Large intestine (tissue), 12 donors: ENCODE measurements at places on chromosomes 11 and 22.

- DNase-seq, result no peak
Measured at GRCh38 chr22:44449061-44449682, 48.9 kb downstream of the RTL6 start.

DNA sequence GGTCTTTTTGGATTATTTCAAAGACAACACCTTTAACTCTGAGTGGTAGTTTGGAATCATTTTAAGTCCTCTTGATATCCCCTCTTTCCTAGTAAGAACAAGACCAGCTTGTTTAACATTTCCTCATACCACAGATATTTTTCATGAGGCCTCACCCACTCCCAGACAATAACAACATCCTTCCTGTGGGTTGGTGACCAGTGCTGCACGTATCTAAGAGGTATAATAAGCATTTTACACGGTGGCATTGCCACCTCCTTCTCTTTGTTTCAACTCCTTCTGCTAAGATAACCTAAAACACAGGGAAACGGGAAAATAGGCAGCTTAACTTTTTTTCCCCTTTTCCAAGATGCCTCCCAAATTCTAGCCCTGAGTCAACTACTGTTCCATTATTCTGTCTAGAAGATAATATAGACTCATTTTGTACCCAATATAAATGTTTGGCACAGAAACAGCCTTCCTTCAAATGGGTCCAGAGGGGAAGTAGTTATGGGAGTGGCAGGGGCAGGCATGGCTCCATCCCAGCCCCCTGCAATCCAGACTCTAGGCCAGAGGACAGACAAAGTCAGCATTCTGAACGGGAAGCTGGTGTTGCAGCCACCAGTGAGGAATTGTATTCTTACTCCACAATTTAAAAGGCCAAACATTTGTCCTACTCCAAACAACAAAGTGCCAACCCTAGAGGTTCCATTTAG lies 28.5 kb downstream of the MAML2 start:
- no peak for DNase-seq

DNA sequence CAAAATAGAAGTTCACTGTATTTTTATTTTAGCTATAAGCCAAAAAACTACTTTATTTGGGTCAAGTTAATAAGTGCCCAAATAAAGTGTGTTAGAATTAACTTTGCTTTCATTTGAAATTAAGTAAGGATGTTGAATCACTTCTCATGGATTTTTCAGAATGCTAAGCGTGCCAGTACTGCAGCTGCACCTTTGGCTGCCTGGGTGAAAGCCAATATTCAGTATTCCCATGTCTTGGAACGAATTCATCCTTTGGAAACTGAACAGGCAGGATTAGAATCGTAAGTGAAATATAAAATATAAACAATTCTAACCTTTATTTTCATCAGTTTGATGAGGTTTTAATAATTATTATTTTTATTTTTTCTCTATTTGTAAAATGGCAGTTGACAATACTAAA lies 113.6 kb downstream of the DYNC2H1 start:
- DNase-seq, result no peak

GRCh38 chr11:120129570-120129969 lies 8.3 kb downstream of the TRIM29 start:
- DNase-seq, result no peak

DNA sequence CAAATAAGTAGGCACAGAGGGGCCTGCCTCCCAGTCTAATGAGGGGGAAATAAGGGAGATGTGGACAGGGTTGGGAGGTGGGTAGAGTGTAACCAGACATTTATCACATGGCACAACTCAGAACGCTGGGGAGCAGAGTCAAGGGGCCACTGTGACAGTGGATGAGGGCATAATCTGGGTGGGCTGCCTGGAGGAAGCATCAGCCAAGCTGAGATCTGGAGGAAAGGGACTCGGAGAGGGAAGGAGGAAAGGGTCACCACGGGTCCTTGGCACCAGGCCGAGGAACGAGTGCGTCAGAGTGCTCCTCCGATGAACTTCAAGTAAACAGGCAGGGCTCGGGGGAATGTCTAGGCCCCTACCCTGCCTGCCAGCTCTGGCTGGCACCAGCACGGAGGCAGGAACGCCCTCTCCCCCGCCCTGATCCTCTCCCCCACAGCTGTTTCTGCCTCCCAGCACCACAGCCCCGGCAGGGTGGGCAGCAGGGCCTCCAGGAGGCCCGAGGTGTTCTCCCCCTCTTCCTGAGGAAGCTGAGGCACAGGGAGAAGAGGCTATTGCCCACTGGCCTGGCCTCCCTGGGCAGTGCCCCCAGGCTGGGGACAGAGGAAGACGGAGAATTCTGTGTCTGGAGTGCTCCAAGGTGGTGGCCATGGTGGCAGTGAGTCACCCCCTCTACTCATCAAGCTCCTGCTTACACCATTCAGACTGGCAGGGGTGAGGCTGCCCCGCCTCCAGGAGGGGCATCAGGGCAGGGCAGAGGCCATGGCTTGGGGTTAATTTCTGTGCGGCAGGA lies 4.2 kb downstream of the ALDH3B1 start:
- DNase-seq, result no peak

DNA sequence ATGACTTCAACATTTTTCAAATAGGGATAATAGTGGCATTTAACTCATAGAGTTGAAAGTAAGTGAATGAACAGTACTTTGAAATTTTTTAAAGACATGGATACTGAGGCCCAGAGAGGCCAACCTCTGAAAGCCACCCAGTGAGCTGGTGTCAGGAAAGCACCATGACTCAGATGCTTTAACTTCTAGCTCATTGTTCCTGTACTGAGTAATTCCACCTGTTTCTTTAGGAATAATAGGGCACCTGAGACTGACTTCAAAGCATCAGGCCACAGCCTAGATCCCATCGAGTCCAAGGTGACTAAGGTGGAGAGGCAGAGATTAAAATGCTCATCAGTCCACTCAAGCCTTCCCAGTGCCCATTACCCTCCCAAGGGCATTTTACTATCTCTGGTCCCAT lies 491.8 kb upstream of the TENM4 start:
- DNase-seq, result peak; percentile 56

DNA sequence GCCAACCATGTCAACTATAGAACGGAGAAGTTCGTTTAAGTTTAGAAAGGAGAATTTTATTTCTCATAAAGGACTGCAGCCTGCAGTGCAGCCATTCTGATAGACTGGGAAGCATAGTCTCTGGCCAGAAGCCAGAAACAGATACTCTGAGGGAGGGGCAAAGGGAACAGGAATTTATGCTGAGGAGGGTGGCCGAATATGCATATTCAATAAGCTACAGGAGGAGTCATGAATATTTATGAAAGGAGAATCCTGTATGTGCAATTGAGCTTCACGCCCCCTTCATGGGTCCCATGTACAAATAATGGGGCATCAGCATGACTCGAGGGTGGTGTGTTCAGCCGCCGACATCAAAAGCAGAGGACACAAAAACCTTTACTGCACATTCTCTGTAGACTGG lies 199.9 kb downstream of the CWF19L2 start:
- DNase-seq, result no peak

- DNase-seq, result no peak
Measured at GRCh38 chr22:17914474-17914873, 109.9 kb downstream of the MICAL3 start.

DNA sequence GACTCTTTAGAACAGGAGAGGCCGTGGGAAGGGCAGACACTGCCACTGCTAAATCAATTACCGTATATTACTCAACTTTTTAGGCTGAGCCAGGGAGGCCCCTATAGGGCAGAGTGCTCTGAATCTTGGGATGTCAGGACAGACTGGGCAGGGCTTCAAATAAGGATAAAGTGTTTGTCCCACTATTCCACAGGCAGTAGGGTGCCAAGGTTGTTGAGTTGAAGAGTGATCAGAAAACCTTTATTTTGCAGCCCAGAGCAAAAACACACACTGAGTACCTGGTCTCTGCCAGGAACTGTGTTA lies 1.6 kb upstream of the B4GAT1 start:
- DNase-seq, result no peak

- DNase-seq, result no peak
Measured at GRCh38 chr11:124769806-124770774, 8.0 kb upstream of the ESAM start.

- no peak for DNase-seq
Measured at GRCh38 chr11:69912161-69912910, 93.1 kb upstream of the FGF3 start.

GRCh38 chr11:70019576-70020011 lies 58.5 kb upstream of the ANO1 start:
- DNase-seq, result no peak

GRCh38 chr11:32829157-32829679 lies 509 bp upstream of the PRRG4 start:
- DNase-seq, result no peak

- no peak for DNase-seq
Measured at GRCh38 chr11:66676282-66676919, 1.3 kb downstream of the RBM4B start.

DNA sequence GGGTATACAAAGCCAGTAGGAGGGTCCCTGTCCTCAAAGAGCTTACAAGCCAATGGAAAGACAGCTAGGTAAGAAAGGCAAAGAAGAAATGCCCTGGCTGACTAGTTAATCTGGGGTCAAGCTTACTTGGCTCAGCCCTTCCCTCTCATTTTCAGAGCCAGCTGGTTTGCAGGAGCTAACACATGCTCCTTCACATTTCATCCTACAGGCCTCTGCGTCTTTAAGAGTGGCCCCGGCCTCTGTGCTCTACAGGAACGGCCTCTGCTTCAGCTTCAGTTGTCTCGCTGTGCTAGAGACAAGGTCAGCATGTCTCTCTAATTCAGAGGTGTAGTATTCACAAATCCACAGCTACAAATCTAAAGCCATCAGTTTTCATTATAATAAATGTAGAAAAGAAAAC lies 15.2 kb downstream of the ALKBH8 start:
- DNase-seq, result no peak

- no peak for DNase-seq
Measured at GRCh38 chr11:19759389-19759788, 46.8 kb downstream of the NAV2 start.

DNA sequence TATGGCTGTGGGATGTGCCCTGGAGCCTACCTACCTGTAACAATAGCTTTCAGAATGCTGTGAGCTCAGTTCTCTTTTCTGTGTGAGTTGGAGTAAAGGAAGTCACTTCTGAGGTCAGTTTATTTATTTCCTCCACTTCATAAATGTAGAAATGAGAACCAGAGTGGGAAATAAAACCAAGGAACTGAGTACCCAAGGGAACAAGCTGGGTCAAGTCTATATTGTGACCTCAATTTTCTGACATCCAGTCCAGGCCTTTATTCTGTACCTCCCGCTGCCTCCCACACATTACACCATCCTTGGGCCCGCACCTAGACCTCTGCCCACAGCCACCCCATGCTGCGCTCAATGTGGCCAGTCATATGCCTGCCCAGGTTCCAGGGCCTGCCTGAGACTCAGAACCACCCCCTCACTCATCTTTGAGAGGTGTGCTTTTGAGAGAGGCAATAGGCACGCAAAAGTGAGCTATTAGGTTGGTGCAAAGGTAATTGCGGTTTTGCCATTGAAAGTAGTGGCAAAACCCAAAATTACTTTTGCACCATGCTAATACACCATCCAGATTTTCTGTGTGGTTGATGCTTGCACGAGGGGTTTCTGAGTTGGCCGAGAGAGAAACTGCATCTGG lies 9.8 kb downstream of the MS4A6E start:
- no peak for DNase-seq

DNA sequence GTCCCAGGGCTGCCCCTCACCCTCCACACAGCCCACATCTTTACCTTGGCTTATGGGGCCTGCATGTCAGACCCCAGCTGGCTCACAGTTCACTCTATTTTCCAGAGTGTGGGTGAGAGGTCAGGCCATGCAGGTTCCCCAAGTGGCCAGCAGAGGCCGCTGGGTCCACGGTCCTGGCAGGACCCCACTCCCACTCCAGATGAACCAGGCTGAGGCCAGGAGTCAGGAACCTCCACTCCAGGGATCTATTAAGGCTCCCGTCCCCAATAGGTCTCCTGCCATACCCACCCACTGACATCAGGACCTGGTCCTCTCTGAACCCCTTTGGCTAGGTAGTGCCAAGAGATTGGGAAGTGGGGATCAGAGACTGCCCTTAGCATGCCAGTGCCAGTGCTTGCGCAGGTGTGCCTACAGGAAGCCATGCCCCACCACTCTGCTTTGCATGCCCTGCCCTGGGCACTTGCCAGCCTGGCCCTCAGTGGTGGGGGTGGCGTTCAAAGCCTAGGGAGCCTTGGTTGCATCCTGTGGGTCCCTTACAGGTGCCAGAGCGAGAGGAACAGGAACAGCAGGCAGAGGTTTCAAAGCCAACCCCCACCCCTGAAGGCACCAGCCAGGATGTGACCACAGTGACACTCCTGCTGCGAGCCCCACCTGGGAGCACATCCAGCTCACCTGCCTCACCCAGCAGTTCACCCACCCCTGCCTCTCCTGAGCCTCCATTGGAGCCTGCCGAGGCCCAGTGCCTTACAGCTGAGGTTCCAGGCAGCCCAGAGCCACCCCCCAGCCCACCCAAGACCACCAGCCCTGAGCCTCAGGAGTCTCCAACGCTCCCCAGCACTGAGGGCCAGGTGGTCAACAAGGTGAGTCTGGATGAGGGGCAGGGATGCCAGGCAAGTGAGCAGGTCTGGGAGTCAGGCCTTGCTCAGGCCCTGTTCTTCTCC lies 8.3 kb downstream of the SMTN start:
- no peak for DNase-seq

DNA sequence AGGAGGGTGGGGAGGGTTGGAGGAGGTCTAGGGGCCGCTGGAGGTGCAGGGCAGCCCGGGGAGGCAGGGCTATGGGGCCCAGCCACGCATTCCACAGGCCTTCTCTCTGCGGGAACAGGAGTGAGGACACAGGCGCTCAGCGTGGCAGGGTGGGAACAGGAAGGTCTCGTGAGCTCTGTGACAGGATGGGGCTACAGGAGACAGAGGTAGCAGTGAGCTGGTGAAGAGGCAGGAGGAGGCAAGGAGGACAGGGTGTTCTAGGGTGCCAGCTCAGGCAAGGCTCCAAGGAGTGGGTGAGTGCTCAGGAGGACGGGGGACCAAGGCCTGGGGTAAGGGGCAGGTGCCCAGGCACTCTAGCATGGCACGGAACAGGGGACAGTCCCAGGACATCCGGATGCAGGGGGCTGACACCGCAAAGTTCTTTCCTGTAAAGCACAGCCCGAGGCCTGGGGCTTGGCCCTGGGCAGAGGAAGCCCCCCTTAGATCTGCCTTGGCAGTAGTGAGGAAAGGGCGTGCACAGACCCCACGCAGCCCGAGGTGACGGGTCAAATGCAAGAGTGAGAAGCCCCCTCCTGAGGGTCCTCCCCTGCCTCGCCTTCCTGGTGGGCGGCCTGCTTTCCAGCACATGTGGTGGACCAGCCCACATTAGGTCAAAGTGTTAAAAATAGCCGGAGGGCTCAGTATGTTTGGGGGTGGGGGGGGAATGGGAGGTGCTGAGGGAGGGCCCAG lies 4.7 kb upstream of the NEAT1 start:
- peak; percentile 60 for DNase-seq

DNA sequence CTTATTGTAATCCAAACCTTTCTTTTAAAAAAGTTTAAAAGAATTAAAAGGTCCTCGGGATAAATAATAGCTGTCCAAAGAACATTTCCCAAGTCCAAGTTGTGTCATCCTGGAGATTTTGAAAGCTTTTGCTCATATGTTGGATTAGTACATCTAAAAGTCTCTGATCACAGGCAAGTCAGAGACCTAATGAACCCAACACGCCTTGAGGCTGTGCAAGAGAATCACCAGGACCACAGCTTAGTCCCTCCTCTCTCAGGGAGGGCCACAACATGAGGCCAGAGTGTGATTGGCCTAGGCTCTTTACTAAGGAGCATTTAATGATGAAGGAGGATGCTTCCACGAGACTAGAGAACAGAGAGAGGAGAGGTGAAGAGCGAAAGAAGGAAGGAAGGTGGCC lies 98.7 kb upstream of the OR5AK2 start:
- DNase-seq, result no peak
